ENCODE measurements at places on chromosomes 16 and 17.
A peak's percentile ranks its signal among the peaks of the same experiment; 100 is the strongest.

- H3K36me3 ChIP-seq = peaks cover 3% of the 10 kb centered on the region
- H3K4me3 ChIP-seq = no peak overlapping the region
- H3K4me1 ChIP-seq = no peaks in the 10 kb centered on the region
Measured at GRCh38 chr17:77225265-77225664, 84.5 kb downstream of the SEC14L1 start.

DNA sequence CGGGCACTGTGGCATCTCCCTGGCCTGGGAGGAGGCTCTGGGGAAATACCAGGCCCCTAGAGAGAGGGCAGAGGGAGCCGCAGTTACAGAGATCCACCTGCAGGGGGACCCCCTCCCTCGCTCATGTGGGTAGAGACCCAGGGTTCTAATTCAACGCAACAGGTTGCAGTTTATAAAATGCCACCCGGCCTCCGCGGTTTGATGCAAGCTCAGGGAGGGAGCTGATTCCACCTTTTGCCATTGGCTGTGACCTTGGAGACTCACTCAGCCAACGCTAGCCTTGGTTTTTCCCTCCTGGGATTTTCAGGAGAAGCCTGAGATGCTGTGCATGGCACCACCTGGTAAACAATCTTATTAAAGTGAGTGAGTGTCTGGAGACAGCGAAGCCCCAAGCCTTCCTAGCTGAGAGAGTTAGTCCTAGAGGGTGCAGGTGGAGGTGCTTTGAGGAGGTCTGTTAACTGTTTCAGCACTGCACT lies 12.1 kb downstream of the TTLL6 start:
- no peaks in the 10 kb centered on the region for H3K36me3 ChIP-seq
- H3K27me3 ChIP-seq = no peaks in the 10 kb centered on the region
- H3K4me1 ChIP-seq = no peaks in the 10 kb centered on the region
- DNase-seq = peak; percentile 78

GRCh38 chr17:82696916-82697807 lies 1.3 kb downstream of the RAB40B start:
- no peaks in the 10 kb centered on the region for H3K27me3 ChIP-seq
- H3K27ac ChIP-seq = no peak overlapping the region
- H3K36me3 ChIP-seq = peaks cover 2% of the 10 kb centered on the region

- H3K4me1 ChIP-seq = peaks cover 14% of the 10 kb centered on the region
- peak; percentile 14 for DNase-seq
- H3K36me3 ChIP-seq = no peaks in the 10 kb centered on the region
- peak overlapping the region; percentile 19 for H3K27ac ChIP-seq
- H3K27me3 ChIP-seq = peaks cover 7% of the 10 kb centered on the region
Measured at GRCh38 chr17:6548578-6549330, 7.6 kb downstream of the PITPNM3 start.

DNA sequence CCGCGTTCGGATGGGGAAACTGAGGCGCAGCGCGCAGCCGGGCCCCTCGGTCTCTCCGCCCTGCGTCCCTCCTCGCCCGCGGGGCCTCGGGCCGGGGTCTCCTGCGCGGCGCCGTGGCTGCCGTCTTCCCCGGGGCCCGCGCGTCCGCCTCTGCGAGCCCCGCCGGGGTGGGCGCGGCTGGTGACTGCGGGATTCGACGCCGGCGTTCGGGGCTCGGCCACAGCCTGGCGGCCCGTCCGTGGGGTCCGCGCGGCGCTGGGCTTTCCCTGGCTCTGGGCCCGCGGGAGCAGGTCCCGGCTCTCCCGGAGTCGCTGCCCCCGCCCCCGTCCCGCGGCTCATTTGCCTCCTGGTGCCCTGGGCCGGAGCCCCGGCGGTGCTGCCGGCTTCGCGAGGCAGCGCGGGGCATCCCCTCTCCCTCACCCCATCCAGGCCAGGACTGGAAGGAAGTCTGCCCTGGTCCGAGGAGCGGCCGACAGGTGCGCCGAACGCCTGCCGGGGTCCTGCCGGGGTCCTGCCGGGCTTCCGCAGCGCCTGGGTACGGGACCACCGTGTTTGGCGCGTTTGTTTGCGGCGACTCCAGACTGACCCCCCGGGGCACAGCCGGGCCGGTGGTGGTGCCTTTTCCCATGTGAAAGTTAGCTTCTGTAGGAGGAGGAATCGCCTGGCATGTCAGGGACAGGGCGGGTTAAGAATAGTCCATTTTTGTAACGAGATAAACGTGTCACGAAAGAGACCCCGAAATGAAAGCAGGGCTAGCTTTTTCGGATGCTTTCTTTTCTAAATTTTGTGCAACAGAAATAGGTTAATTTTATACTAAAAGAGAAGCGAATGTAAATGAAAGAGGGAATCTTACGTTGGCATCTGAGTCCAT lies 671 bp downstream of the CHMP6 start:
- no peaks in the 10 kb centered on the region for H3K27me3 ChIP-seq
- DNase-seq = no peak
- no peaks in the 10 kb centered on the region for H3K36me3 ChIP-seq
- H3K27ac ChIP-seq = peak overlapping the region; percentile 60

DNA sequence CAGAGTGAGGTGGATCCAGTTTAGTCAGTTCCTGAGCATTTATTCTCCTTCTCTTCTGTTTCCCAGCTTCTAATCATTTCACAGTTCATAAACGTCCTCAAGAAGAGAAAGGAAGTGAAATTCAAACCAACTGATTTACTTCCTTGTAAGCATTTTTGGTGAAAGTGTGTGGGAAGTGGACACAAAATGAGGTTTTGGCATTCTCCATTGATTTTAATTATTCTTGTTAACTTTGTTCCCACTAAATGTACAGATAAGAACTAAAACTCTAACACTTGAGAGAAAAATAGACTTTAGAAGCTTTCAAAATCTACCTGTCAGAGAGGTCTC lies 42.7 kb upstream of the CORO6 start:
- peaks cover 23% of the 10 kb centered on the region for H3K36me3 ChIP-seq
- H3K4me1 ChIP-seq = peaks cover 35% of the 10 kb centered on the region
- peak overlapping the region; percentile 20 for H3K4me3 ChIP-seq
- no peak for DNase-seq
- H3K27me3 ChIP-seq = no peaks in the 10 kb centered on the region
- peak overlapping the region; percentile 86 for H3K27ac ChIP-seq

GRCh38 chr16:4624827-4625559 lies 367 bp downstream of the MGRN1 start:
- H3K27me3 ChIP-seq = no peaks in the 10 kb centered on the region
- H3K27ac ChIP-seq = peak overlapping the region; percentile 96
- peaks cover 4% of the 10 kb centered on the region for H3K36me3 ChIP-seq
- H3K4me1 ChIP-seq = peaks cover 40% of the 10 kb centered on the region
- H3K4me3 ChIP-seq = peak overlapping the region; percentile 98

DNA sequence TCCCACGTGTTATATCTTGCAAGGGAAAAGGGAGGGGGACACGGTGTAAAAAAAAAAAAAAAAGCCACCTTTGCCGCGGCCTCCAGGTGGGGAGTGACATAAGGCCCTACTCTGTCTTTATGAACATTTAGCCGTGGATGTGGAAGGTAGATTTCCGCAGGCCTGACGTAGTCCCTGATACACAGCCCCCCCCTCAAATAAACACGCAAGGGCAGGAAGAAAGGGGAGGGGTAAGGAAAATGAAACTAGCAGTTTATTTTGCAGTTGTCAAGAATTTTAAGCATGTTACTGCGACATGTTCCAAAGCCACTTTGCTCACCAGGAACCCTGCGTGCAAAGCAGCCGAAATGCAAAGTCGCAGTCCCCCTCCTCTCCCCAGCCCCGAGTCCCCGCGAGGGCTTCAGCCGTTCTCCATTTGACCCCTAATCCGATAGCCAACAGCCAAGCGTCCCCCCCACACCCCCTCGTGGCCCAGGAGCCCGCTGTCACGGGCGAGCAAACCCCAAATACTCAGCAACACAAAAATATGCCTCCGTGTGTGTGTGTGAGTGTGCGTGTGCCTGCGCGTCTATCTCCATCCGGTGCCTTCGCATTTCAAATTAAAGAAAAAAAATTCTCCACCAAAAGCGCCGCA lies 1.2 kb downstream of the CBX4 start:
- peaks cover 10% of the 10 kb centered on the region for H3K27me3 ChIP-seq
- DNase-seq = peak; percentile 16
- peak overlapping the region; percentile 55 for H3K27ac ChIP-seq
- H3K4me3 ChIP-seq = peak overlapping the region; percentile 95
- H3K4me1 ChIP-seq = peaks cover 41% of the 10 kb centered on the region
- H3K36me3 ChIP-seq = peaks cover 5% of the 10 kb centered on the region

DNA sequence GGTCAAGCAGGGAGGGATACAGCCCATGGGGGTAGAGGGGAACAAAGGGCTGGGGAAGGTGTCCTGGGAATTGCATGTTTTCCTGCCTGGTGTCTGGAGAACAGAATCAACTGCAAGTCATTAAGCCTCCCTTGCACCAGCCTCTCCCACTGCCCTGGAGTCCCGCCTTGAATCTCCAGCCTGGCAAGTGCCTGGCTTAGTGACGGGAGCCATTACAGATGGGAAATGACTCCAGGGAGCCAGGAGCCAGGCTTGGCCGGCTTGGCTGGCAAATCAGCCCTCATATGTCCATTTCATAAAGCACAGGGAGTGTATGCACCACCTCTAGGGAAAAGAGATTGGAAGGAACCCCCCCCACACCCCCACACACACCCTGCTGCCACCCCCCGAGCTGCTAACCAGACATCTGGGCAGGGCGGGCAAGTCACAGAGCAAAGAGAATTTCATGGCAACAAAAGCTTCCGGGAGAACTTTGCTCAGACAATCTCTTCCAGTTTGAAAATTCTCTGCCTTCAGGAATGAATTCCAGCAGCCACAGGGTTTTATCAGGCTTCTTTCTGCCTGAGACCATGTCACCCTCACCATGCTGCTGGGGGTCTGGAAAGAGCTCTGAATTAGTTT lies 127.7 kb downstream of the NTN1 start:
- H3K36me3 ChIP-seq = no peaks in the 10 kb centered on the region
- no peak overlapping the region for H3K27ac ChIP-seq
- H3K27me3 ChIP-seq = peaks cover 18% of the 10 kb centered on the region
- DNase-seq = no peak

DNA sequence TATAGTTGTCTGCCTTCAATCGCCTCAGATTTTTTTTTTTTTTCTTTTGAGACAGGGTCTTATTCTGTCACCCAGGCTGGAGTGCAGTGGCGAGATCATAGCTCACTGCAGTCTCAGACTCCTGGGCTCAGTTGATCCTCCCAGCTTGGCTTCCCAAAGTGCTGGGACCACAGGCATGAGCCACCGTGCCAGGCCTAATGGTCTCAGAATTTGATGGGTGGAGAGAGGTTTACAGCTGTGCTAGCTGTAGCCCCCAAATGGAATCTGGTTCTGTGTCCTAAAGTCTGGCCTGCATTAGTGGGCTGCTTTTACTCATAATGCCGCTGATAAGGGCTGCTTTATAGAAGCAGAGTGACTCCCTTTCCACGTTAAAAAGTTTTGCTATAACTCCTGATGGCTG lies 5.1 kb downstream of the ZNRF1 start:
- peaks cover 9% of the 10 kb centered on the region for H3K36me3 ChIP-seq
- no peak overlapping the region for H3K4me3 ChIP-seq
- peak overlapping the region; percentile 8 for H3K27ac ChIP-seq
- peaks cover 17% of the 10 kb centered on the region for H3K27me3 ChIP-seq
- DNase-seq = no peak

- no peak overlapping the region for H3K4me3 ChIP-seq
- no peak for DNase-seq
- peaks cover 24% of the 10 kb centered on the region for H3K4me1 ChIP-seq
- no peak overlapping the region for H3K27ac ChIP-seq
Measured at GRCh38 chr17:59470624-59471297, 94.6 kb upstream of the DHX40 start.

DNA sequence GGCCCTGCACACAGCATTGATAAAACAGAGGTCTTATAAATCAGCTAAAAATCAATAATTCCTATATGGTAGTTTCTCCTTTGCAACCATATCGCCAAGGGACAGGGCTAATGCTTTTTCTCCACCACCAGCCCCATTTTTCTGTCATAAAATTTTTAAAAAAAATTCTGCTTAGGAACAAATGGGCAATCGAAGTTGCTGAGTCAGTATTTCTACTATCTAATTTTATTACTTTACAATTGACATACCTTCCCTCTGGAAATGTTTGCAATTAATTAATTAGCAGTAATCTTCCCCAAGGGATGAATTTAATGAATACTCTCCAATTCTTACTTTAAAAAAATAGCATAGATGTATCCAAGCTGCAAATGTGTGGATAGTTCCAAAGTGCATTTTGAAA lies 1.7 kb upstream of the IRX6 start:
- H3K36me3 ChIP-seq = no peaks in the 10 kb centered on the region
- no peak overlapping the region for H3K4me3 ChIP-seq
- DNase-seq = no peak
- H3K27ac ChIP-seq = no peak overlapping the region

DNA sequence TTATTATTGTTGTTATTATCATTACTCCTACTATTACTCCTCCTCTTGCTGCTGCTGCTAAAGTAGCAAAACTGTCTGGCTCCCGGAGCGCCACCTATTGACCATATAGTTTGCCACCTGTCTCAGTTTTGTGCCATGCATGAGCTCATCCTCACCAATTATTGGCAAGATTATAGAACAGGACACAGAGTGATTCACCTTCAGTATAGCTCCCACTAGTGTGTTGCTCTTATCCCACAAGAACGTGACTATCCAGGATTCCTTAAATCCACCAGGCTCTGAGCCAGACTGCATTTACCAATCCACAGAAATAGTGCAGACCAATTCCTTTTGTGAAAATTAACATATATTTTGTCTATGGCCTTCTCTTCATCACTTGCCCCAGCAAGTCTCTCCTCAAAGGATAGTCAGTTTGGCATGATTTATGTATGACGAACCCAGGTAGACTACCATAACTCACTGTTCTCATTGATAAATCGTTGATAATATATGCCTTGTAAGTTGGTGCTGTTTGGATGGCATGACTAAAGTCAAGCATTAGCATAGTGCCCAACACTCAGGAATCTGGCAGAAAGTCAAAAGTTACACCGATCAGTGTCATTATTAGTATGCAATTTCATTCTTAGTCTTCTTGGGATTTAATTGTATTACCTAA lies 405.5 kb upstream of the HSBP1 start:
- H3K27ac ChIP-seq = no peak overlapping the region
- no peaks in the 10 kb centered on the region for H3K4me1 ChIP-seq
- no peaks in the 10 kb centered on the region for H3K36me3 ChIP-seq
- H3K4me3 ChIP-seq = no peak overlapping the region

DNA sequence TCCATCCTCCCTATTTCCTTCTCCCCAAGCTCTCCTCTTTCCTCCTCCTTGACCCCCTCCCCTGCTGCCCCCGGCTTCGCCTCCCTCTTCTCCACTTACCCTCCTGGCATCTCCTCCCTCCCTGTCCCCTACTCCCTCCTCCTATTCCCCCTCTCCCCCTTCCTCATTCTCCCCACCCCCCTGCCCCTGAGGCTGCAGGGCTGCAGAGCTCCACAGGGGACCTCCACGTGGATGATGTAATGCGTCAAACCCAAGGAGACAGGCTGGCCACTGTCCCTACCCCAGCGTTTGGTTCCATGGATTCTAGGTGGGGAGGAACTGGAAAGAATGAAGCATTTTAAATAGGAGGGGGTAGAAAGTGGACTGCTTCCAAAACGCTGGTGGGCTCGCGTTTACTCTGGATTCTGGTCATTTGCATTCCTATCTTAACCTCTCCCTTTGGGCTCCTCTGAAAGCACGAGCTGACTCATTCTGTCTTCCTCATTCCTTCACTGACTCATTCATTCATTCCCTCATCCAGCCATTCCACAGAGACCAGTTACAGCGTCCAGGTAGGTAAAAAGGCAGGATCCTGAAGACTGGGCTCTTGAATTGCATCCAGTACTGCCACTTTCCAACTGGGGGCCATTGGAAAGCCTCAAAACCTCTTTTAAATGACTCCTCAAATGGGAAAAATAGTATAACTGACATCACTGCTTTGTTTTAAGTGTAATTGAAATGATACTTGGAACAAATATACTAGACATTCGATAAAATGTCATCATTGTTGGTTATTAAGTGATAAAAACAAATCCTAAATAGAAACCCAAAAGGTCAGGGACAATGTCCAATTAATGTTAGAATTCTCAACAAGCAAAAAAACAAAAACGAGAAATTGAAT lies 943 bp upstream of the COTL1 start:
- H3K27ac ChIP-seq = no peak overlapping the region
- DNase-seq = no peak
- H3K4me1 ChIP-seq = peaks cover 46% of the 10 kb centered on the region
- H3K4me3 ChIP-seq = peak overlapping the region; percentile 85
